ENCODE measurements at places on chromosomes 3 and 15.

GRCh38 chr3:140546649-140547048 lies 131.2 kb upstream of the TRIM42 start:
- DNase-seq: no peak

DNA sequence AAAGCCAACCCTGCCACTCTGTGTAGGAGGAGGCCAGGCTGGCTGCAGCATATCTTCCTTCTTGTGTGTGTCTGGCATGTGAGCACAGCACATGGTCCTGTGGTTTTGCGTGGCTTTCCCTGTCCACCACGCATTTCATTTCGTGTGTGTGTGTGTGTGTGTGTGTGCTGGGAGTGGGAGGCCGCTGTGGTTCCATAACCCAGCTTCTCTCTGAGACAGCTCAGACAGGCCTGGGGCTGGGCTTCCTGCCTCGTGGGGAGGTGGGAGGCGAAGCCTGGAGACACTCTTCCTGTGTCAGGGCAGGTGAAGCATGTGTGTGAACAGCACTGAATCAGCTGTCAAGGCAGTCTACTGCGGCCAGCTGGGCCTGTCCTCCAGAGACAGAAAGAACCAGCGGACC lies 16.0 kb upstream of the MRPS22 start:
- no peak for DNase-seq

DNA sequence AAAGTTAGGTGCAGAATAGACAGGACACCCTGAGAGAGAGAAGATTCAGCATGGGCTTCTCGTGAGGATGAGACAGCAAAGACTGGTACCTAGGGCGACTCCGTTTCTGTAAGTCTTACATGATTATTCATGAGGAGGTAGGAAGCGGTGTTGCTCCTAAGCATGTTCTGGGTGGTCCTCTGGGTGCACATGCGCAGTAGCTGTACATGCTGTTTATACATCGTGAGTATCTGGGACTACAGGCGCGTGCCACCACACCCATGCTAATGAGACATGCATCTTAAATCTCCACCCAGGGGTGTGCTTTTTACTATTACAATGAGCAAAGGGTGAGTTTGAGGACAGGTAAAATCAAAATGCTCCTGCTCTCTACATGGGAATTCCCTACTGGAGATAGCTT lies 12.3 kb downstream of the ALPK3 start:
- no peak for DNase-seq

DNA sequence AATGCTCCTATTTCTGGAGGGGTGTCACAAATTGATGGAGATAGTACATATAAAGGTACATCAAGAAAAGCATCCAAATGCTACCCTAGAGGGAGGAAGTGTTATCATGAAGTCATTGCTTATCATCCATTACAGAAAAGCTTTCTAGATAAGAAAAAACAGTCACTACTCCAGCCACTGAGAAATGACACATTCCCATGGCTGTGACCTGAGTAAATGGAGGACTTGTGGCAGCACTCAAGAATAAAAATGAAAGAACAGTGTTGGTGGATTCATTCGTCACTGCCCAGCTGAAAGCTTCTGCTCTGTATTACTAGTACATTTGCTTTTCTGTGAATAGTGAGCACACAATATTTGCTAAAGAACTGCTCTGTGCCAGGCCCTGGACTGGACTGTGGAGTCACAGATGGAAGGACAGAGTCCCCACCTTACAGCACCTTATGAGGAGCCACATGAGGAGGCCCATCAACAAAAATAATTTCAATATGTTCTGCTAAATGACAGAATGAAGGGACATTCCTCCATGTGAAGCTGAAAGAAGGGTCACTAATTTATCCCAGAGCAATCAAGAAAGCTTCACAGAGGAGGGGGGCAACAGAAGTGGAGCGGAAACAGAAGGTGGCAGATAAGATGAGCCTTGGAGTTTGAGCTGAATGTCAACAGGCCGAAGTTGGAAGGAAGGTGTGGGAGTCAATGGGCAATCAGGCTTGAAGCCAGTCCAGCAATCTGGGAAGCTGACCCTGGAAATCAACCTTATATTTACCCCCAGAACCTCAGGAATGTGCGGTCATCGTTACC lies 343.5 kb upstream of the TRIM42 start:
- no peak for DNase-seq

DNA sequence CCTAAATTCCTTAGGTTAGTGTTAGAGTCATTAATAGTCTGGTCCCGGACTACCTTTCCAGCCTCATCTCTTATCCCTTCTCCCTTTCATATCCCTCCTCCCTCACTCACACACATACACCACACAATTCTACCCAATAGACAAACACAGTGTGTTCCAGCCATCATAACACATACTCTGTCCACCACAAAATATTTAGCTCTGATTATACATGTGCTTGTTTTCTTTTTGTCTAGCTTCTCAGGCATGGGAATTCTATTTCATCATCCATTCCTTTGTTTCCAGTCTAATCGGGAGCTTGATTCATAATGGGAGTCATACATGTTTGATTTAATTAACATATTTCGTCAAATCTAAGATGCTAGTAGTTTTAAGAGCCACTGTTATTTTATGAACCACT lies 161.8 kb upstream of the BFSP2 start:
- DNase-seq: no peak

DNA sequence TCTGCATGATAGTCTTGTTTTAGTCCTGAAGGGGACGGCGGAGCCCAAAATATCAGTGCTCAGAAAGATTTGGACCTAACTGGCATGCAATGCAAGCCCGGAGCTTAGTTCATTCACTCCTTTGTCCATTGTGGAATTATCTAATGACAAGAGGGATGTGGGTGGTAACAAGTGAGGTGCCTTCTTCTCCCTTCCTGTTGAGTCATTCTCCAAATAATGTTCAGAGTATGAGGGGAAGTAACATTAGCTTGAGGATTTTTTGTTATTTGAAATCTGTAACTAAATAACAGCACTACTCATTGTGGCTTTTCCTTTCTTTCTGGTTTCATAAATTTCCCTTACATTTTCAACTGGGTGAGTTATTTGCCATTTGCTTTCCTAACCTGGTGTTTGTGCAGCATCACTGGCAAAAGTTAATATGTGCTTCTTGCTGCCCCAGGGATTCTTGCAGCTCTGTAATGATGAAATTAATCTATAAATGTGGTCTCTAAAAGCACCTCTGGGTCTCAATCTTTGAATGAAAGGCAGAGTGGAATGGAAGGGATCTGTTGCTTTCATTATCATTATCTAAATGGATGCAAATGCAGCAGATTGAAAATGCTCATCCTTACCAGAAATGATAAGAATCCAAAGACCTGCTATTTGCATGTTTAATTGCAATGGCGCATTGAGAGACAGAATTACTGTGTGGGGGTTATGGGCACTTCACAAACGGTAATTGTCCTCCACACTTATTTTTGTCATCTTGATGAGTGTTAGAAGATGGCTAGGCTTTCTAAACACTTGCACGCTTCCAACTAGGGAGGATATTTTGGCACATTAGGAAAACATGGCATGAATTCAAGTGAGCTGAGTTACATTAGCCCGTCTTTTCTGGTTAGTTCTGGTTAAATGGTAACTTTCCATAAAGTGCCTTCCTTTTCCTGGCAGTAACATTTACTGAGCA lies 89.9 kb upstream of the MITF start:
- no peak for DNase-seq

DNA sequence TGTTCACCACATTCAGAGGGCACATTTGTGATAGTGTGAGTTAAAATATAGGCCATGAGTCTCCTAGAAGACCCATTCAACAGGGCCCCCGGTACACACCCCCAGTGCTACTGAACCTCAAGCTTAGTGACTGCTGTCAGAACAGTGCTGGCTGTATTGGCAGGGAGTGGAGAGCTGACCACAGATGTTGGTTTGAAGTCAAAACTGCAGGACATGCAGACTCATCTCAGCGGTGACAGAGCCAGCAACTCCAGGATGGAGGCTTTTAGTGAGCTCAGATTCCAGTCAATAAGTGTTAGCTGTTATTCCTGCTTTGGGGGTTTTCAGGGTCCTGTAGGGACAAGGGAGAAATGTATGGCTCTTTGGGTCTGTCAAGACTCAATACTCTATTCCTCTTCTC lies 29.1 kb downstream of the PRR20G start:
- DNase-seq: no peak

DNA sequence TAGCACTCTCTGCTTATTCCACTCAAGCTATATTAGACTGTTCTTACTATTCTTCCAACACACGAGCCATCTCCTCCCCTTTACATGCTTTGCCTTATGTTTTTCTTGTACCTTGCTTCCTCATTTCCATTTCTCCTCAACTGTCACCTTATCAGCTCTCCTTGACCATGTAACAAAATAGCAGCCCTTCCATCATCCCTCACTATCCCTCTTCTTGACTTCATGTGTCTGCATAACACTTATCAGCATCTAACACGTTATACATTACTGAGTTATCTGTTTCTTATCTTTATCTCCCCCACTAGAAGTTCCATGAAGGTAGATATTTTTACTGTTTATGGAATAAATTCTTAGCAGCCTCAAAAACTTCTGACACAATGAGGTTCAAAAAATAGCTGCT lies 45.3 kb downstream of the TRPM7 start:
- DNase-seq: no peak

- DNase-seq: no peak
These were observed 10.1 kb downstream of the COL8A1 start for GRCh38 chr3:99648516-99648915.

GRCh38 chr3:69925506-69925905 lies 74.0 kb upstream of the SAMMSON start:
- DNase-seq: no peak

DNA sequence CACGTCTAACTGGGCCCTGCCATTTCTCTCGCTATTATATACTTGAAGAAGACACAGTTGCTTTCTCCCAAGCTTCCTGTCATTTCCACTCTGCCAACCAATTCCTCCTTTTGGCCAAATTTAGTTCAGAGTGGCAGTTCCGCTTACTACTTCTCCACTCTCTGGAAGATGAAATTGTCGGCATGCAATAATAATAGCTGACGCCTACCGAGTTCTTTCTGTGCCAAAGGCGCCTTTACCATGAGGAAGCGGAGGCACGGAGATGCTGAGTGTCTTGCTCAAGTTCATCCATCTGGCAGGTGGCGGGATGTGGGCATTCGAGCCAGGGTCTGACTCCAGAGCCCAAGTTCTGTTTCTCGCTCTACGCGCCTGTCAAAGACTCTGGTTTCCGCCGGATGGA lies 14.6 kb upstream of the NRROS start:
- DNase-seq: no peak

DNA sequence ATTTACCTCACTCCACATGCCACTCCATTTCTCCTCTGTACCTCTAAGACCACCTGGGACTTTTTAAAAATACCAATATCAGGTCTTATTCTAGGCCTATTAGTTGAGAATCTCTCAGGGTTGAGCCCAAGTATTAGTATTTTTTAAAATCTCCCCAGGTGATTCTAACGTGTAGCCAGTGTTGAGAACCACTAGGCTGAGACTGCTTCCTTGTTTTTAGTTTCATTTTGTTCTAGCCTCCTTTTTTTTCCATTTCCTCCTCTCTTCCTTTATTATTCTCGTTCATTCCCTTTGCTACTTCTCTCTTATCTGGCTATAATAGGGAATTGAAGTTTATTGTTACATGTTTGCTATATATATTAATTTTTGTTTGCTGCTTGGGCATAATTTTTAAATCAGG lies 217.8 kb upstream of the CD96 start:
- DNase-seq: no peak

GRCh38 chr3:106946866-106947265 lies 430.4 kb upstream of the CCDC54 start:
- DNase-seq: no peak

GRCh38 chr3:9349321-9350117 lies 13.3 kb upstream of the THUMPD3 start:
- DNase-seq: no peak

DNA sequence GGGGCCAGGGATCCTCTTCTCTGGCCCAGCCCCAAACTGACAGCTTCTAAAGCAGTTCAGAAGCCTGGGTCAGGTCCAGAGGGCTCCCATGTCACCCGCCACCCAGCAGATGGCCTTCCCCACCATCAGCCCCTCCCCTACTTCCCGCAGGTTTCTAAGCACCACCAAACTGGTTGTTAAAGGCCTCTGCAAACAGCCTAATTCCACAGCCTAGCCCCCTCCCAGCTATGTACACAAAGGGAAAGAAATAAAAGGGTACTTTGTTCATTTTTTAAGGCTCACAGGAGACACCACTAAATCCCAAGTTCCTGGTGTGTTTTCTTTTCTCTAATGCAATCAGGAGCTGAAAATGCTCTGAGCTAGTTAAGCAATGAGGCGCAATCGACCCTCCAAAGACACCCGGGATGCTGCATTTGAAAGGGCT lies 30.6 kb downstream of the PLCH1 start:
- DNase-seq: no peak

Data from right lobe of liver (tissue), 6 donors.